ENCODE measurements at places on chromosomes 16 and 17.

DNA sequence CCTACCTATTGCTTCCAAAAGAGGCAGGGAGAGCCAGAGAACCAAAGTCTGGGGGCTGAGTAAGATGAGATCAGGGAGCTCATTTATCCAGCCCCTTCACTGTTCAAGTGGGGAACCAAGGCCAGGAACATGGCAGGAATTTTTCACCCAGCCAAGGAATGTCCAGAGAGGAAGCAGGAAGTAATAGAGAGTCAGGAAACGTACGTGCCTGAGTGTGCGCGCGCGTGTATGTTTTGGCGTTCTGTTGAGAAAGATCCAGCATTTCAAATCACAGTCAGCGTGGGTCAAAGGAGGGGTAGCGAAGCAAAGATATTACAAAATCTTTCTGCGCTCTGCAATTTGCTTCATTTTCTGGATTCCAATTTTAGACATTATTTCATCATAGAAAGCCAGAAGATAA is 41.9 kb upstream of the WSCD1 start:
- DNase-seq, result no peak

DNA sequence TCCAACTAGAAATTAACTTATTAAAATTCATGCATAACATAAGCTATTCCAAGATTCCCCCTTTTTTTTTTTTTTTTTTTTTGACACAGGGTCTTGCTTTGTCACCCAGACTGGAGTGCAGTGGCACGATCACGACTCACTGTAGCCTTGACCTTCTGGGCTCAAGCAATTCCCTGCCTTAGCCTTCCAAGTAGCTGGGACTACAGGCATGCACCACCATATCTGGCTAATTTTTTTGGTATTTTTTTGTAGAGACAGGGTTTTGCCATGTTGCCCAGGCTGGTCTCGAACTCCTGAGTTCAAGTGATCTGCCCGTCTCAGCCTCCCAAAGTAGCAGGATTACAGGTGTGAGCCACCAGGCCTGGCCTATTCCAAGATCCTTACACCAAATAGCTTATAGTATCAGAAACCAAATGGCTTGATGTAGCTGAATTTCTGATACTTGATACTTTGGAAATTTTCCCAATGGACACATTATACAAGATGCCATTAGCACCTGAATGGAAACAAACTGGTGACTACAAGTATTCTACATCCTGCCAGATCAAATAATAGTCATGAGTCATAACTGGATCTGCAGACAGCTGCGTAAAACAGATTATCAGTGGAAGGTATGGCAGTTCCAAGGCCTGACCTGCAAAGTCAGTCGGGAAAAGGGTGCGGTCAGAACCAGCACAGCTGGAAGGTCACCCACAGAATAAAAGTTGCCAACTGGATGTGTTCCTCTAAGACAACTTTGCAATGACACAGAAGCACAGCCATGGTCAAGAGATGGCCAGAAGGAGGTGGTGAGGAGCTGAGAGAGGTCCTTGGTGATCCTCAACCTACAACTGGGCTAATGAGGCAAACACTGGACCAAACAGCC is 14.5 kb downstream of the TUBG1 start:
- DNase-seq, result no peak

DNA sequence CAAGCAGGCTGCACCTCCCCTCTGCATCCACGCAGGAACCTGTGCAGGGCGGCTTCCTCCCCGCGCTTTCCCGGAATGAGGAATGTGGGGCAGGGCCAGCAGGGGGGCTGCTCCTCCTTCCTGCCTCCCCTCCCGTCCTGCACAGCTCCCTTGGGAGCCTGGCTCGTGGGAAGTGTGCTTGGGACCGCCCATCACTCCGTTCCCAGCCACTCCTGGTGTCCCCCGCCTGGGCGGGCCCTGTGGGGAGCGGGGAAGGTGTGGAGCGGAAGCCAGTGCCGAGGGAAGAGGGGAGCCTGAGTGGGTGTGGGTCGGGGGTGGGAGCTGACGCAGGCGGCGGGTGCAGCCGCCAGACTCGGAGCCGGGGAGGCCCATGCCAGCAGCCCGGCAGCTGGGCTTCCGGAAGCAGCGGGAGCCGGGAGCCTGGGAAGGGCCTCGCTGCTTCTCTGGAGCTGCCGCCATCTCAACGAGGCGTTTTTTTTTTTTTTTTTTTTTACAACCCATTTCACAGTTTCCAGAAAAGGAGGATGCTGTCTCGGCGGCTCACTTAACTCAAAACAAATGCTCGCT is 24.1 kb downstream of the BAHCC1 start:
- no peak for DNase-seq

GRCh38 chr16:83835586-83836566 is 28.1 kb downstream of the HSBP1 start:
- DNase-seq, result no peak

DNA sequence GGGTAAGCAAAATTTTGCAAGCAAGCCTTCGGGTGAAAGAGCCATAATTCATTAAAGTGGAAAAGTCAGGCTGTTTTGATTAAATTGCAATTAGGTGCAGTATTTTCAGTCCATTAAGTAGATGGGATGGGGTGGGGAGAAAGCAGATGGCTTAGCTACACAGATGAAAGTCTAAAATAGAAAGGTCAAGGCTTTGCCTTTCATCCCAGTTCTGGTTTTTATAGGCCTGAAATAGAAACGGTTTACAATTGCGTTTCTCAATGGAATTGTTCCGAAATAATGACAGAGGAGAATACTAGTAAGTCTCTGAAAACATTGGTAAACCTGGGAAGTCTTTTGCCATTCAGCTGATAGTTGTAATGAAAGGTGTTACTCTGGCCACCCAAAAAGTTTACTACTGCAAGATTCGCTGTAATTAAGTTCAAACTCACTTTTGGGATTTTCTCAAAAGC is 1.5 kb downstream of the PPM1E start:
- DNase-seq, result no peak

GRCh38 chr17:731644-732066 is 741 bp upstream of the TLCD3A start:
- DNase-seq, result no peak

- DNase-seq, result peak; percentile 73
Measured at GRCh38 chr16:30185683-30186421, 2.5 kb downstream of the CORO1A start.

DNA sequence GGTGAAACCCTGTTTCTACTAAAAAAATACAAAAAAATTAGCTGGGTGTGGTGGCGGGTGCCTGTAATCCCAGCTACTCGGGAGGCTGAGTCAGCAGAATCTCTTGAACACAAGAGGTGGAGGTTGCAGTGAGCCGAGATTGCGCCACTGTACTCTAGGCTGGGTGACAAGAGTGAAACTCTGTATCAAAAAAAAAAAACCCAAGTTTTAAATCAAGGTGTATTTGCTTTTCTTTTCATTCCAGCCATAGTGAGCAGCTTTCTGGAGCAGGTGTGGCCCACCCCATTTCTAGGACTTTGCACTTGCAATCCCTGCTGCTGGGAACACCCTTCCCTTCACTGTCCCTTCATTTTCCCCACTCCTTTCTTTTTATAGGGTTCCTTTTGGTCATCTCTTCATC is 28.8 kb downstream of the TMEM238L start:
- no peak for DNase-seq

- DNase-seq, result no peak
Measured at GRCh38 chr16:11211061-11211976, 44.7 kb downstream of the SOCS1 start.

DNA sequence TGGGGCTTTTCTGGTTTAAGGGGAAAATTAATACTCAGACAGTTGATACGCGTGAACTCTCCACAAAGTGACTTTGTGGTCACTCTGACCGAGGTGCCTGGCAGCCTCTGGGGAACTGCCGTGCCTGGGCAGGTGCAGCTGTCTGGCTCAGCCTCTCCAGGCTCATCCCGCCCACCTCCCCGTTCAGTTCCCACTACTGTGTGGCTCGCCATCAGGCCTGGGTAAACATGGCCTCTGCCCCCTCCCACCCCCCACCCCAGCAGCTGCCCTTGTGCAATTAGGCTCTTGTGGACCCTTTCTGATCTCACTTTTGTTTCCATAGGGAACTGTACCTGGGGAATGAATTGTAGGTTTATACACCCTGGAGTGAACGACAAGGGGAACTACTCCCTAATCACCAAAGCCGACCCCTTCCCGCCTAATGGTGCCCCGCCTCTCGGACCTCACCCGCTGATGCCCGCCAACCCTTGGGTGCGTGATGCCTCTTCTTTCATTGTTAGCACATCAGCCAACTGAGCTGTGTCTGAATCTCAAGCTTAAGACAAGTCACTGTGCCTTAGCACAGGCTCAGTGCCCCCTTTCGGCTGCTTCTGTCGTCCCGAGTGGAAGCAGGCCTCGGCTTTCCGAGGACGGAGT is 27.8 kb downstream of the ZC3H18 start:
- DNase-seq, result no peak

DNA sequence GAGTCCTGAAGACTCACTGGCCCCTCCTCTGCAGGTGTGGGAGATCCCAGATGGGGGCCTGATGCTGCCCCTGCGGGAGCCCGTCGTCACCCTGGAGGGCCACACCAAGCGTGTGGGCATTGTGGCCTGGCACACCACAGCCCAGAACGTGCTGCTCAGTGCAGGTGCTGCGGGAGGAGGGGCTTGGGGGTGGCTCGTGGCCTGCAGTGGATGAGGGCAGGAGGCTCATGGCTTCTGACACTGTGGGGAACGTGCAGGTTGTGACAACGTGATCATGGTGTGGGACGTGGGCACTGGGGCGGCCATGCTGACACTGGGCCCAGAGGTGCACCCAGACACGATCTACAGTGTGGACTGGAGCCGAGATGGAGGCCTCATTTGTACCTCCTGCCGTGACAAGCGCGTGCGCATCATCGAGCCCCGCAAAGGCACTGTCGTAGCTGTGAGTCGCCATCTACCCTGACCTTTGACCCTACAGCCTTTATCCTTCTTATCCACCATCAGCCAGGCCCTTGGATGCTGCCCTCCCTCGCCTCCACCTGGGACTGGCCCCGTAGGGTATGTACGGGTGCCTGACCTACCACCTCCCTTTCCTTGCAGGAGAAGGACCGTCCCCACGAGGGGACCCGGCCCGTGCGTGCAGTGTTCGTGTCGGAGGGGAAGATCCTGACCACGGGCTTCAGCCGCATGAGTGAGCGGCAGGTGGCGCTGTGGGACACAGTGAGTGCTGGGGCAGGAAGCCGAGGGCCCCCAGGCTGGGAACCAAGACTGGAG is 3.6 kb downstream of the CORO1A start:
- DNase-seq, result peak; percentile 82

GRCh38 chr16:57084996-57085395 is 7.4 kb upstream of the CPNE2 start:
- no peak for DNase-seq

GRCh38 chr16:55272744-55273143 is 51.3 kb upstream of the IRX6 start:
- DNase-seq, result no peak

GRCh38 chr16:73210084-73210483 is 162.2 kb upstream of the ZFHX3 start:
- DNase-seq, result no peak

- DNase-seq, result no peak
Measured at GRCh38 chr16:3640207-3640606, 14.3 kb upstream of the DNASE1 start.

DNA sequence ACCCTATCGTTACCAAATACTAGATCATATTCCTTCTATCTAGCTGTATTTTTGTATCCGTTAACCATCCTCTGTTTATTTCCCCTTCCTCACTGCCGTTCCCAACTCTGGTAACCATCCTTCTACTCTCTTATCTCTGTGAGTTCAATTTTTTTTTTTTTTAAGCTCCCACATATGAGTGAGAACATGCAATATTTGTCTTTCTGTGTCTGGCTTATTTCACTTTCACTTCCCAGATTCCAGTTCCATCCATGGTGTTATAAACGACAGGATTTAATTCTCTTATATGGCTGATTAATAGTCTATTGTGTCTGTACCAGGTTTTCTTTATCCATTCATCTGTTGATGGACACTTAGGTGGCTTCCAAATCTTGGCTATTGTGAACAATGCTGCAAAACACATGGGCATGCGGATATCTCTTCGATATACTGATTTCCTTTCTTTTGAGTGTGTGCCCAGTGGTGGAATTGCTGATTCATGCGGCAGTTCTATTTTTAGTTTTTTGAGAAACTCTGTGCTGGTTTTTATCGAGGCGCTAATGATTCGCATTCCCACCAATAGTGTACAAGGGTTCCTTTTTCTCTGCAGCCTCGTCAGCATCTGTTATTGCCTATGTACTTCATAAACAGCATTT is 599.6 kb downstream of the TMEM114 start:
- no peak for DNase-seq

GRCh38 chr17:1561420-1562175 is 994 bp downstream of the PITPNA start:
- DNase-seq, result no peak

- no peak for DNase-seq
Measured at GRCh38 chr17:10702574-10702973, 5.2 kb downstream of the ADPRM start.

DNA sequence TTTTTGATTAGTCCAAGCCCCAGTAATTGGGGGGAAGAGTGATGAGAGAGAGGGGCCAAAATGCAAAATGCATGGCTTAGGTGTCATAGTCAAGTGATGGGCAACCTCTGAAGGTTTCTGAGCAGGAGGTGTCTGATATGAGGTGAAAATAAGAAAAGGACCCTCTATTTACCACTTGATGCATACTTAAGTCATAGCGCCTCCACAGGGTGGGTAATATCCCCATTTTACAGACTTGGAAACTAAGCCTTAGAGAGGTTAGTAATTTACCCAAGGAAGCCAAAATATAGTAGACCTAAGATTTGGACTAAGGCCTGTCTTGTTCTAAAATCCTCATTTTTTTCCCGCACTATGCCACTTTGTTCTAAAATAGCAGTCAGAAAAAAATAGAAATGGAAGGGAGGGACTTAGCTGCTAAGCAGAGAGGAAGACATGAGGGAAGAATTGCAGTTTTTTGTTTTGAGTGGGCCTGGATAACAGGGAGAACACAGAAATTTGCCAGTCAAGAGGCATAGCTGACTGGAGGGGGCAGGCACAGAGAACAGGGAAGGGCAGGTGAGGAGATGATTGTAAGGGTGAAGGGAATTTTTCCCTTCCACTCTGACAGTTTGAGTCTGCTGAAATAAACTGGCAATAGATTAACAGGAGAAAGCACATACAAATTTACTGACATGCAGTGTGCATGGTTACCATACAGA is 2.3 kb upstream of the GRB2 start:
- DNase-seq, result no peak

DNA sequence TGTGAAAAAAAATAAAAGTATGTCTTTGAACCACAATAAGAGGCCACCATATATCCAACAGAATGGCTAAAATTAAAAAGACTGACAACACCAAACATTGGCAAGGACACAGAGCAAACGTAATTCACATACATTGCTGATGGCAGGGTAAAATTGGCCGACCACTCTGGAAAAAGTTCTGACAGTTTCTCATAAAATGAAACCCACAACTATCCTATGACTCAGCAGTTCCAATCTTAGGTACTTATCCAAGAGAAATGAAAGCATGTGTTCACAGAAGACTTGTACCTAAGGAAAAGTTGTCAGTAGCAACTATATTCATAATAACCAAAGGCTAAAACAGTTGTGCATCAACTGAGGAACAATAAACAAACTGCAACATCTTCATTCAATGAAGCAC is 357.3 kb upstream of the XYLT1 start:
- no peak for DNase-seq

- DNase-seq, result no peak
Measured at GRCh38 chr17:13967416-13967815, 101.9 kb upstream of the COX10 start.

GRCh38 chr17:34902831-34903547 is 58.3 kb downstream of the CCT6B start:
- no peak for DNase-seq
